Stimulated activated CD8-positive, alpha-beta memory T cell treated with anti-CD3 and anti-CD28 coated beads, Interleukin-7, amount 100 ng/mL, for 1 hour (primary cell): ENCODE measurements at places on chromosomes 13 and 19.

- peak; percentile 86 for DNase-seq
Observed at GRCh38 chr19:52535771-52536447, 8.4 kb downstream of the ZNF808 start.

GRCh38 chr19:30999726-31000125 lies 349.5 kb downstream of the TSHZ3 start:
- DNase-seq = no peak

GRCh38 chr19:47095476-47096099 lies 18.0 kb downstream of the ZC3H4 start:
- no peak for DNase-seq

DNA sequence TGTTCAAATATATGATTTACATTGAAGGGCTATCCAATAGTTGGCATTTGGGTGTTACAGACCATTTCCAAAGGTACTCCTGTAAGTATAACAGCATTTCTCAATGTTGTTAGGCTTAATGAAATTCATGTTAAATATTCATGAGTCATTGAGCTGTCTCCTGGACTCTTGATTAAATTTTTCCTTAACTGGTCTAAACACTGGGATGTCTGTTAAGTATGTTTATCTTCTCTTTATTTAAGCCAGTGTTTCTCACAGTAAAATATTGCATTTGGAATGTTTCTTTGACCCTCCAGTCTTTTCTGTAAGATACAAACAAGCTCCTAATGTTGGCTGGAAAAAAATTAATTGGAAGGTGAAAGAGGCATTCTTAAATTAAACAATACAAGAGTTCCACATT lies 402.5 kb upstream of the HTR2A start:
- no peak for DNase-seq

- no peak for DNase-seq
Observed at GRCh38 chr13:20505405-20506366, 20.0 kb downstream of the CRYL1 start.

DNA sequence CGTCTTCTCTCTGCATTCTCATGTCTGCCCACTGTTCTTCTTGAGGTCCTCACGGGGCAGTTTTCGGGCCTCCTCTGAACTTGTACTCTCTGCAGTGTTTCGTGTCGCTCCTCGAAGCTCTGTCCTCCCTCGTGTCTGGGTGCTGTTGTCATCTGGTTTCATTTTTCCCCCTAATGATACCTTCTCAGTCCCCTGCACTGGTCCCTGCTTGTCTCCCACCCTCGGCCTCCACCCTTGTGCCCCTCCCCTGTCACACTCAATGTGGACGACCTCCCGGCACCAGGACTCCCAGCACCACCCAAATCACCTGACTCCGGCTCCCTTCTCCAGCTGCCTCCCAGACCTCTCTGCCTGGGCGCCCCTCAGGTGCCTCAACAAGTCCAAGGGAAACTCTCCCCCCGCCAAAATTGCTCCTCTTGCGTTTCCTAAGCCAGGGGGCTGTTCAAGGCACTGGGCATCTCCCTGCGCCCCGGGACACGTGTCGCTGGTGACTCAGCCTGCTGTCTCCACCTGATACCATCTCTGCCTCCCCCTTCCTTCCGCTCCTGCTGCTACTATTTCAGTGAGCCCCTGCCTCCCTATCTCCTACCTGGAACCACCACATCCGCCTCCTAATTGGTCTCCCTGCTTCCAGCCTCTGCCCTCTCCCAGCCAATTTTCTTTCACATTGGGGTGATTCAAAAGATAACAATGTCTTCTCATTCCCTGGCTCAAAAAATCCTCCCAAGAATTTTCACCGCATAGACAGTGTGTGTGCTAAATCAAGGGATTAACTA lies 49.5 kb downstream of the RFX2 start:
- DNase-seq = no peak

- no peak for DNase-seq
Observed at GRCh38 chr19:771332-771785, 20.4 kb downstream of the MISP start.

DNA sequence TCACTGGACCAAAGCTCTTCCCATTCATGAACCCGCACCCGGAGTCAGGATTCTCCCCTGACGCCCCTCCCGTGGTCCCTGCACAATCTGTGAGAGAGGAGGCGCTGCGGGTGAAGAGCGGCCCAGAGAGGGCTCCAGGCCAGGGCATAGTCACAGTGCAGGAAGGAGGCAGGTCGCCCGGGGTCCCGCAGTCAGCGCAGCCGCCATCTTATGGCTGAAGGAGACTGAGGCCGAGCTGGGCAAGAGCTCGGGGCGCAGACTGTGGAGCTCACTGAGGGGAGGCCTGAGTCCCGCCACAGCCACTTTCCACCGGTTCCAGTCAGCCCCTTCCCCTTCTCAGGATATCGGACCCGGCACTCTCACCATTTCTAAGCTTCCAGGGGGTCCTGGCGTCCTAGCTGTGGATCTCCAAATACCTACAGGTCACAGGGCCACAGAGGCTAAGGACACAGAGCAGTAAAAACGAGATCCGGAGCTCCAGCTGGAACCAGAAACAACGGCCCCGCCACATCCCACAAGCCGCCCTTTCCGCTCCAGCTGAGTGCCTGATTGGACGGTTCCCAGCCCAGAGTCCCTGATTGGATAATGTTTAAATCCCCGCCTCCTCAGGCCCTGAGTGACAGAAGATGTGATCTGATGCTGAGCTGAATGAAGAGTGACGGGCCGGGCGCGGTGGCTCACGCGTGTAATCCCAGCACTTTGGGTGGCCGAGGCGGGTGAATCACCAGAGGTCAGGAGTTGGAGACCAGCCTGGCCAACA lies at the start of gene ZNF99:
TSS of gene ZNF99 (minus strand) at position 501 of the 760 bp plus-strand sequence. CDS start at position 366, 135 bp downstream.
- no peak for DNase-seq

DNA sequence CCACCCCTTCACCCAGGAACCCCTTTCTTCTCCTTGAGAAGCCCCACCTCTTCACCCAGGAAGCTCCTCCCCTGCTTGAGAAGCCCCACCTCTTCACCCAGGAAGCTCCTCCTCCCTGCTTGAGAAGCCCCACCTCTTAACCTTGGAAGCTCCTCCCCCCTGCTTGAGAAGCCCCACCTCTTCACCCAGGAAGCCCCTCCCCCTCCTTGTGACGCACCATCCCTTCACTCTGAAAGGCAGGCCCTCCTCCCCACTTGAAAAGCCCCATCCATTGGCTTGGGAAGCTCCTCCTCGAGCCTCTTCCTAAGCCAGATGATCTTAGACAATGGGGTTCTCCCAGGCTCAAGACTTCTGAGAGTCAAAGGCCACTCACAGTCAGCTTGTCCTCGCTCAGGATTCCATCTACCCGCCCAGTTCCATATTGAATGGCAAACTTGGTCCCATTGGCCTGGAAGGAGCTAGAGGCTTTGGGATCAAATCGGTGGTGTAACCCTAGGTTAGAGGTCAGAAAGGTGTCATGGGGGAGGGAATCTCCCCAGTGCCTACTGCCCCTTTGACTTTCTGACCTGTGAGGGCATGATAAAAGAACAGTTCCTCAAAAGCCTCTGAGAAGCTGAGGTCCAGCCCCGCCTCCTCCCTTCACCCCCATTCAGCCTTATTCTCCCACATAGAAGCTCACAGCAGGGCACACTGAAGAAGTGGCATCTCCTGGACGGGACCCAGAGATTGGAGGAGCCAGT lies 4.0 kb downstream of the NAPSA start:
- no peak for DNase-seq

GRCh38 chr13:110251193-110251819 lies 55.7 kb downstream of the COL4A1 start:
- no peak for DNase-seq

- DNase-seq = no peak
Observed at GRCh38 chr13:33353210-33353609, 67.7 kb upstream of the STARD13 start.

GRCh38 chr13:56501750-56502149 lies 639.0 kb upstream of the PRR20A start:
- DNase-seq = no peak

- no peak for DNase-seq
Observed at GRCh38 chr19:3546119-3546518, 7.1 kb downstream of the TEKTIP1 start.

- DNase-seq = no peak
Observed at GRCh38 chr13:38537051-38537450, 149.8 kb upstream of the FREM2 start.

DNA sequence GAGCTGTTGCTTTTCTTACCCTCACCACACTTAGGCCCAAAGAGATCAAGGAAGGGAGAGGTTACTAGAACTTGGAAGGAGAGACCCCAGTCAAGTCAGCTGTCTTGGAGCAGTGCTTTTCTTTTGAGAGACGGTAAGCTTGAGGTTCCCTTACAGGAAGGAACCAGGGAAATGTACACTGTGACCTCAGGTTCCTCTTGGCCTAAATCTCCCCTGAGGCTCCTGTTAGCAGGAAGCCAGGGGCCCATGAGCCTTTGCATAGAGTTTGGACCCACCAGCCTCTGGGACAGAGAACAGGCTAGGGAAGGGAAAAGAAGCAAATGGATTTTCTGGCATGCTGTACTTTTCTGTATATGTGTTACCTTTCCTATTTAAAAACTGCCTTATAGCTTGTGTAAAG lies 5.9 kb upstream of the GPR18 start:
- DNase-seq = no peak

- DNase-seq = no peak
Observed at GRCh38 chr19:41223431-41224234, 4.6 kb downstream of the AXL start.

DNA sequence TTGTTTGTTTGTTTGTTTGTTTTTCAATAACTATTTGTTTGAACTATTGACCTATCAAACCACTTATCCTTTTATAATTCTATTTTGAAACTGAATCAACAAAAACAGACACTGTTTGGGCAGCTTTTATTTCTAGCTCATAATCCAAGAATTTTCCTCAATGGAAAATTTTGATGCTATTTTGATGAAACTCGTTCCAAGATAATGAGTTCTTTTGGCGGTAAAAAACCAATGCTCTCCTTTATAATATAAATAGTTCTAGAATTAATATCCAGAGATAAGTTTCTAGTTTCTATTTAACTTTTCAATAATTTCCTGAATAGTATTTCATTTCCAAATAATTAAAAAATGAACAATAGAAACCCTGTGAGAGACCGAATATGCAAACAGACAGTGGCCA lies 146.5 kb upstream of the EDNRB start:
- DNase-seq = no peak

- DNase-seq = no peak
Observed at GRCh38 chr13:55967055-55967454, 1173.7 kb upstream of the PRR20A start.

- no peak for DNase-seq
Observed at GRCh38 chr19:2945575-2946184, 909 bp upstream of the ZNF77 start.

DNA sequence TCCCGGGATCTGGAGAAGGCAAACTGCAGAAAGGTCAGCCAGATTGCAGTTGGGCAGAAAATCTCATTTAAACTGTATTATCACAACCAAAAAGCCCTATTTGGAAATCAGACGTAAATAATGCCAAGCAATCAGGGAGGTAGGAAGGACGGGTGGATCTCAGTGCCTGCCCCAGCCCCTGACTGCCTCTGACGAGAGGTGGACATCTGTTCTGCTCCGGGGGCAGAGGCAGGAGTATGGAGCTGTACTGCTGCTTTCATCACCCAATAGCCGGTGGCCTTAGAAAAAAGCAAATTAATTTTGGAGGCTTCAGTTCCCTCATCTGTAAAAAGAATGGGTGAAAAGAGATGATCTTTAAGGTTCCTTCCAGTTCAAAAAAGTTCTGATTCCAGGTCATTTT lies 43.6 kb upstream of the WASF3 start:
- no peak for DNase-seq

DNA sequence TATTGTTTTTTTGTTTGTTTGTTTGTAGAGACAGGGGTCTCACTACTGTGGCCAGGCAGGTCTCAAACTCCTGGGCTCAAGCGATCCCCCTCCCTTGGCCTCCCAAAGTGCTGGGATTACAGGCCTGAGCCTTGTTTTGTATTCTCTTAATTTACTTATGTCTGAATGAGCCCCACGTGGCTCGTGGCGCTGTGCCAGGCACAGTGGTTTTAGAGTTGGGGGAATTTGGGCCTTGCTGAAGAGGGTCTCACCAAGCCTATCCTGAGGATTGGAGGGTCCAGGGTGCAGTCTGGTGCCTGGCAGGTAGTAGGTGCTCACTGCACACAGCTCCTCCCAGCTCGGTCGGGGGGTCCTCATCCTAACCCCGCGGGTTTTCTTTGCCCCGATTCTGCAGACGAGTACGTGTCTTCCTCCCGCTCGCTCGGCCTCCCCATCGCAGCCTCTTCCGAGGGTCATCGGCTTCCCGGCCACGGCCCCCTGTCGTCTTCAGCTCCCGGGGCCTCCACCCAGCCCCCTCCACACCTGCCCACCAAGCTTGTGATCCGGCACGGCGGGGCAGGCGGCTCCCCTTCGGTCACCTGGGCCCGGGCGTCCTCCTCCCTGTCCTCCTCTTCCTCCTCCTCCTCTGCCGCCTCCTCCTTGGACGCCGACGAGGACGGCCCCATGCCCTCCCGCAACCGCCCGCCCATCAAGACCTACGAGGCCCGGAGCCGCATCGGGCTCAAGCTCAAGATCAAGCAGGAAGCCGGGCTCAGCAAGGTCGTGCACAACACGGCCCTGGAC lies 12.1 kb upstream of the EHD2 start:
- no peak for DNase-seq

GRCh38 chr13:70394031-70394548 lies 285.8 kb upstream of the KLHL1 start:
- DNase-seq = no peak

GRCh38 chr13:40318366-40318765 lies 348.1 kb downstream of the FOXO1 start:
- no peak for DNase-seq

- DNase-seq = no peak
Observed at GRCh38 chr13:32153056-32153455, 121.5 kb downstream of the FRY start.

GRCh38 chr19:33235996-33236350 lies 10.3 kb upstream of the SLC7A10 start:
- DNase-seq = no peak

GRCh38 chr19:20151617-20152145 lies 15.3 kb upstream of the ZNF486 start:
- no peak for DNase-seq

DNA sequence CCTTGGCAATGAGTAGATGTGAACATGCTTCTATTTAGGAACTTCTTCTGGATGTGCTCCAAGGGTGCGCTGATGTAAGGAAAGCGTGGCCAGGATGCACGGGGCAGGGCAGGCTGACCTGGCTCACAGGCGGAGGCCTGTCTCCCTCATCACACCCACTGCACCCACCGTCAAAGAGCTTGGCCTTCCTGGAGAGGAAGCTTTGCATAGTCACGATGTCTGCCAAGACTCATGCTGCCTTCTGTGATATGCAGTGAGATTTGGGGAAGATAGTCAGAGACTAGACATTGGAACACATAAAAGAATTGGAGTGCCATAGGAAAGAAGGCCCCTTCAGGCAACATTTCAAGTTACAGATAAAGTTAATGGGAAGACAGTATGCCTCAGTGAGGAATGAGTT lies 82.0 kb downstream of the MYO16 start:
- no peak for DNase-seq
